ENCODE measurements at places on chromosomes 16 and 17.

DNA sequence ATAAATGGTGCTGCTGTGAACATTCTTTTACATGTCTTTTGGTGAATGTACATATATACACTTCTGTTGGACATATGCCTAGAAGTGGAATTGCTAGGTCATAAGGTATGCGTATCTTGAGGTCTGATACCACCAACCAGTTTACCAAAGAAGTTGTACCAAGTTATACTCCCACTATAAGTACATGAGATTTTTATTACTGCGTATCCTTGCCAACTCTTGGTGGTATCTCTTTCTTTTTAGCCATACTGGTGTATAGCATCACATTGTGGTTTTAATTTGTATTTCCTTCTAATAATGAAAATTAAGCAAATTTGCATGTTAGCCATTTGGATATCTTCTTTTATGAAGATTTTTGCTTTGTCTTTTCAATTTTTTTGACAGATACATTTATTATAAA, 80.5 kb downstream of the ATF7IP2 start:
- no peak for DNase-seq

DNA sequence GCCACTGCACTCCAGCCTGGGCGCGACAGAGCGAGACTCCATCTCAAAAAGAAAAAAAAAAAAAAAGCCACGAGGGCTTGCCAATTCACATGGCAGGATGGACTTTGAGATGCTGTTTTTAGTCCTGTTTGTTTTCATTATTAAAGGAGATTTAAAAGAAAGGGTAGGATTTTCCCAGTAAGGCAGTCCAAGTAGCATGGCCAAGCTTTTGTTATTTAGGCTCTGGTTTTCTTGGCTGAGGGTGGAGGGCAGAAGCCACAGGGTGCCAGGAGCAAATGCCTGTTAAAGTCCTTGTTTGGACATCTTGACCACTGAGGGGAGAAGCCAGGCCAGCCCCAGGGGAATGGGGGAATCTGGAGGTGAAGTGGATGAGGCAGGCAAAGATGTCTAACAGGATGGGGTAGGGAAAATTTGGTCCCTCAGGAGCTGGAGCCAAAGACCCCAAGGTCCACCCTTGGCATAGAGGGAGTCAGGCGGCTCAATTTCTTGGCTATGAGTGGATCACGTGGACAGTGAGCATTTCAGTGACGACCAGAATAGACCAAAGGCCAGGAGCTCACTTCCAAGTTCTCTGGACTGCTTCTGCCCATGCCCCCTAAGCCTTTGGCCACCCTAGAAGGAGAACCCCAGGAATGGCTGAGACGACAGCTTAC, 20.8 kb upstream of the PLLP start:
- DNase-seq = no peak

DNA sequence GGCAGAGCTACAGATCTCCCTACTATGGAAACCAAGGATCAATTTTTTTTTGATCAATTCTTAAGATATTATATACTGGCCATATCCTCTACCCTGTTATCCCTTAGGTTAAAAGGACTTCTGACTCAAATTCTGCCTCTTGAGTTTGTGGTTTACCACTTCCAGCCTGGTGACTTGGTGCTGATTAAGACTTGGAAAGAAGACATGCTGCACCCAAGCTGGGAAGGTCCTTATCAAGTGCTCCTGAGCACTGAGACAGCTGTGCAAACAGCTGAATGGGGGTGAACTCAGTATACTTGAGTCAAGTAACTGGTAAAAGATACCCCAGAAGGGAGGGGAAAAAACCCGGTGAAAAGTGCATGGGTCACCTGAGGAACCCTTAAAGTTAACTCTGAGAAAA, 20.5 kb upstream of the SPACA3 start:
- peak; percentile 69 for DNase-seq

GRCh38 chr16:84911486-84912216, 91.9 kb downstream of the CRISPLD2 start:
- no peak for DNase-seq

GRCh38 chr16:67845291-67846062, 1.3 kb upstream of the NUTF2 start:
- DNase-seq = no peak

DNA sequence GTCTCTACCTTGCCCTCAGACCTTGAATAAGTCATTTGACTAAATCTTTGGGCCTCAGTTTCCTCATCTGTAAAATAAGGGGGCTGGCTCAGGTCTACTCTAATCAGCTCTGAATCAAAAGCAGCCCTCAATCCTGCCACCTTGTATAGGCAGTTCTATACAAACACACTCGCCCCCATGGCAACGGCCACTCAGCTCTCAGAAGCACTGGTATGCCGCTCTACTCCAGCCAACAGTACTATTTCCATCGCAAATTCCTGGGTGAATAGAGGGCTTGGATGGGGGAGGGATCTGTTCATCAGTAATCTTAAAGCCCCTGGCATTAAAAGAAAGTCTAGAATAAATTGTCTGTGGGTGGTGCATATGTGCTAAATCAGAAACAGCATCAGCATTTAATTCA, 21.2 kb upstream of the TAOK1 start:
- DNase-seq = no peak

DNA sequence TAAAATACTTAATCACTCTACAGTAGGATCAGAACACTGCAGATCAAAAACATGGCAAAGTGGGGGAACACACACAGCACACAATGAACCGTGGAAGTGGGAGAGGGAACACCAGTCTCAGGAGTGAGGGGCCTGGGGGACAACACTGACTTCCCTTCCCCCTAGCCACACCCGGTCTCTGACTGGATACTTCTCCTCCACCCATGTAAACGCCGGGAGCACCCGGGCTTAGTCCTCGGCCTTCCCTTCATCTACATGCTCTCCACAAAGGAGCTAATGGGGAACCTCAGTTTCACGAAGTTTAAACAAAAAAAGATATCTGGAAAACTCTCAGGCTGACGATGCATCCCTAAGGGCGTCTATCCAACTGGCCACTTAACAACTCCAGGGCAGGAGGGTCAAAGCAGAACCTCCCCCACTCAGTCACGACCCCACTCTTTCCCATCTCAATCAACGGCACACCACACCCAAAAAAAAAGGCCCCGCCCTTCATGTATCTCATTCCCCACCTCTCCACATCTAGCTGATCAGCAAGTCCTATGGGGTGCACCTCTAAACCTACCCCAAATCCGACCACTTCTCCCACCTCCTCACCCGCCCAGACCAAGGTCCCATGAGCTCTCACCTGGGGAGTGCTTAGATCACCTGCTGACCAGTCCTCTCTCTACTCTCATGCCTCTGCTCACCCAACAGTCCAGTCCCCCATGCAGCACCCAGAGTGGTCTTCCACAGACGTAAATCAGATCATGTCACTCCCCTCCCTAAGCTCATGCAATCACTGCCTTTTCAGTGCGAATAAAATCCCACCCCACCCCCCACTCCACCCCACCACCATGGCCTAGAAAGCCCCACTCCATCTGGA, 7.4 kb downstream of the ZDHHC7 start:
- DNase-seq = no peak

DNA sequence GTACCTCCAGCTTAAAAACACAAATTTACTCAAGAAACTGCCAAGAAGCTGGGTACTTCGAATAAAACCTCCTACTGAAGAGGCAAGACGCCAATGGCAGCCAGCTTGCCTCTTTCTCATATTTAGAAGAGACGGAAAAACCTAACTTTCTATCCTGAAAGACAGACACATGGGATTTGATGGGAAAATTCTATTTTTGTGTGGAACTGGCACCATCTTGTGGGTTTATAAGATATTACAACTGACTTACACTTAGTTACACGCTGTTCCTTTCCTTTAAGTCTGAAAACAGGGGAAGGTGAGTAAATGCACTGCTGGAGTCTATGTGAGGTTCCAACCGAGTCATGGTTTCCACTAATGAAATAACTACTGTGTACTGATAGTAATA, 10.3 kb downstream of the ZNF18 start:
- no peak for DNase-seq

DNA sequence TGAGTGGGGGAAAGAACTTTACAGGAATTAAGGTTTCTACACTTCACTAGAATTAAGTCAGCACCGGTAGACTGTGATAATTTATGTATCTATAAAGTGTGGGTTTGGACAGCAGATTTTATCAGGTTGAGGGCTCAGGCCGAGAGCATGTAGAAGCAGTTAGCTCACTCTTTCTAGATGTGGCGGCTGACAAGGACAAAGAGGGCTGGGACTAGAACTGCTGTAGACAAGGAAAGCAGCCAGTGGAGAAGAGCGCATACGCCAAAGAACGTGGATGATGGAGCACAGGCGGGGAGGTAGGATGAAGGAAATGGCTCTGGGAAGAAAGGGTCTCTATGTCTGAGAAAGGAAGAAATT, 504 bp upstream of the GOSR1 start:
- DNase-seq = no peak

DNA sequence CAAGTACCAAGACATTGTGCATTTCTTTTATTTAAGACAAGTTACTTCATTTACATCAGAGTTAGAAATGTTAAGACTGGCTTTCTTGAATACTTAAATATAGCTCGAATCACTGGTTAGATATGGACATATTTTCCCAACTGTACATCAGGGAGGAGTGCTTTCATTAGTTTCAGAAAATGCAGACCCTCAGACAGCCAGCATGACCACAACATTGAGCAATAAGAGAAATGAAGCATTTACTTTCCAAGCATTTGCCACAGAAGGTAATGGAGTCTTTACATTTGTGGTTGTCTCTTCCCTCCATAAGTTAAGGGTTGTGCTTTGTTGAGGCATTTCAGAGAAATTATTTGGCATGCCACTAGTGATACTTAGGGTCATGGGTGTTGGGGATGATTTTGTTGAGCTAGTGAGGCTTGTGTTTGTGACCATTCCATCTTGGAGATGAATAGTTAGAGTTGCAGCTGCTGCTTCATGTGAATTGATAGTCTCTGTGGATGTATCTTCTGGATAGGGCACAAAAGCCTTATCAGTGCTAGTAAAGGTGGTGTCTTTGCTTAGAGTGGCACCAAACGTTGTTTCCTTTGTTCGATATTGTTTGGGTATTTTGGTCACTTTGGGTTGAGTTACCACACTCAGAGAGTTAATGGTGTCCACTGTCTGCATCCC, 2.1 kb downstream of the OMG start:
- no peak for DNase-seq

DNA sequence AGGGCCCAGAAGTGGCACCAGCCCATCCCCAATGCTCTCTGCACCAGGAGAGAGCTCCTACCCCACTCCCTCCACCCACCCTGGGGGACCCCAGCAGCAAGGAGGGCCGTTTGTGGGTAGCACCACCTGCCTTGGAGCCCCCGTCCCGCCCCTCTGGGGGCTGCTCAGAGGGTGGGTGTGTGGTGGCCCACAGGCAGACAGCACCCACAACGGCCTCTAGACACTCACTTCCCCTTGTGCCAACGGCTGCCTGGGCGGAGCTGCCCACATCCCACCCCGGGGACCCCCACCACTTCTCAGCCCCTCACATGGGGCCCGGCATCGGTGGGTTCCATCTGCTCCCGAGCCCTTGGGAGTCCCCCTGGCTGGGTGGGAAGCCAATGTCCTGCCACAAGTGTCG, 33.3 kb downstream of the BAHCC1 start:
- no peak for DNase-seq

All from DMS79 treated with DMSO at 0.1 percent for 48 hours (cell line).